ENCODE measurements at places on chromosomes 1 and 21. TPM values are rescaled to one million over a fixed set of nuclear protein-coding genes. Genes with fewer than 3 reads are reported as not detected.

- DNase-seq, result peak; percentile 38
Measured at GRCh38 chr1:103058391-103058790, 49.9 kb downstream of the COL11A1 start.

GRCh38 chr1:107523061-107523460, 382.2 kb downstream of the NTNG1 start:
- DNase-seq, result no peak

DNA sequence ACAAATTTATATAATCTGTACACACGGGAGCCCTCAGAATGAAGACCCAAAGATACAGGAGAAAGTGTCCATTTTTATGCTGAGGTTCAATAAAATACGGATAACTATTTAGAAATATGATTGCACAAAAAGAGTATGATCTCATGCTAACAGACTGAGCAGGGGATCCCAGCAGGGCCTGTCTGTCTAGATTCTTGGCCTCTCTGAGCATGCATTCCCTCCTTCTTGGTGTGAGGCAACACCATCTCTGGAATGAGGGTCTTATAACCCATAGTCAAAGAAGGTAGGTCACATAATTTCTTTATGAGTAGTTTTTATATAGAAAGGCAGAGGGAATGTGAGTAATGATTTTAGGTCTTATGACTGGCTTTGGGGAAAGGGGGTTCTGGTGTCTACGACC, 5.4 kb downstream of the PRMT6 start:
- no peak for DNase-seq

DNA sequence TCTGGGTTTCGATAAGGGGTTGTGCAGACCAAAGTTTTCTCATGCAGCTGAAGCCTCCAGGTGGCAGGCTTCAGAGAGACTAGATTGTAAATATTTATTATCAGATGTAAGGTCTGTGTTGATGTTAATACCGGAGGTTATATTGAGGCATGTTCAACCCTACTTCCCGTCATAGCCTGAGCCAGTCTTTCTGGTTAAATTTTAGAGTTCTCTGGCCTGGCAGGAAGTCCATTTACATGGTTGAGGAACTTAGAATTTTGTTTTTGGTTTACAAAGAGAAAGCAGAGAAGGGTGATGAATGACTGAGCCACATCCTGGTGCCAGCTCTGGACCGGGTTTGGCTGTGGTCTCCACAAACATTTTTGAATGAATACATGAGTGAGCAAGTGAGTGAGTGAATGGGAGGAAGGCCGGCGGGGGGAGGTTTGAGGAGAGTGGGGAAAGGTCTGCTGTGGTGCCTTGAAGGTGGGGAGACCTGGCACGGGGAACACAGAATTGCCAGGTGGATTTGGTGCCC, 218.5 kb downstream of the DISC1 start:
- no peak for DNase-seq

- DNase-seq, result no peak
Measured at GRCh38 chr1:220374449-220374848, 102.2 kb upstream of the RAB3GAP2 start.

GRCh38 chr1:155278689-155279160, 1.5 kb downstream of the HCN3 start:
- DNase-seq, result no peak

CLCA1 gene
- polyA plus RNA-seq, result not detected

ACTL8 gene
- polyA plus RNA-seq, result not detected
